Cardiac septum (tissue), 1 donor: ENCODE measurements at places on chromosomes 11 and 22. TPM values are rescaled to one million over a fixed set of nuclear protein-coding genes. Genes with fewer than 3 reads are reported as not detected.

- DNase-seq, result no peak
These were observed 101.7 kb upstream of the GRAMD1B start for GRCh38 chr11:123328281-123328867.

Gene SLC43A3
- total RNA-seq, result 26.7 TPM

GRCh38 chr11:1983601-1983961 lies 14.1 kb downstream of the H19 start:
- DNase-seq, result no peak

DNA sequence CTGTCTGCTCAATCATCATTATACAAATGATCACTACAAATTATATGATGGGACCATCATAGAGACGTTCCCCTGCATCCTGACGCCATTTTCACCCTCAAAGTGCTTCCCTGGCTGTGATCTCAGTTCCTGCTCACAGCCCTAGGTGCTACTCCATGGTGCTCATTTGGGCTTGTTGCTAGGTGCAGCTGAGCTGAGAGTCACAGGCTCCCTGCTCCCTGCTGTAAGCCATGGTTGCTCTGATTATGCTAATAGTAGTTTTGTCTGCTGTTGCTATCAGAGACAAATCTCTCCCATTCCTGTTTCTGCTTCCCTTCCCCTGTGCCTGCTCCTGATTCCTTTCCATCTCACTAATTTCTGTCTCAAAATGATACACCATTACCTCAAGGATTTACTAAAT lies 474.3 kb downstream of the METTL15 start:
- DNase-seq, result no peak

- no peak for DNase-seq
These were observed 56.8 kb upstream of the SEPTIN5 start for GRCh38 chr22:19657252-19658056.

DNA sequence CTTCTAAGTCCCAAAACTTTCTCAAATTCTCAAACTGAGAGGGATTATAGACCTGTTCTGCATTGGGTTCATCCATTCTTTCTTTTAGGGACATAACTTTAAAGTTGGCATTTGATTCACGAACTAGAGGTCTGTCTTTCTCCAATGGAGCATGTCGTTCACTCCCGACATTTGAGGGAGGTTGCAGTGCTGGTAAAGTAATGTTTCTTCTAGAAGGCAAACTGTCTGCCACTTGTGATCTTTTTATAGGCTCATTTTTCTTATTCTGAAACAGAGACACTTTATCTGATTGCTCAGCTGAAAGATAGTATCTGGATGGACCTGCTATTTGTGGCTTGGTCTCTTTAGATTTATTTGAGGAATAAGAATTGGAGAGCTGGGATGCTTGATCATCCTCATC lies 40.4 kb upstream of the CCDC89 start:
- DNase-seq, result no peak

GRCh38 chr11:130834886-130835285 lies 81.4 kb downstream of the SNX19 start:
- no peak for DNase-seq

- no peak for DNase-seq
These were observed 137.7 kb downstream of the WT1 start for GRCh38 chr11:32297611-32298011.

GRCh38 chr11:56848141-56848809 lies 99.8 kb upstream of the OR9G4 start:
- DNase-seq, result no peak

DNA sequence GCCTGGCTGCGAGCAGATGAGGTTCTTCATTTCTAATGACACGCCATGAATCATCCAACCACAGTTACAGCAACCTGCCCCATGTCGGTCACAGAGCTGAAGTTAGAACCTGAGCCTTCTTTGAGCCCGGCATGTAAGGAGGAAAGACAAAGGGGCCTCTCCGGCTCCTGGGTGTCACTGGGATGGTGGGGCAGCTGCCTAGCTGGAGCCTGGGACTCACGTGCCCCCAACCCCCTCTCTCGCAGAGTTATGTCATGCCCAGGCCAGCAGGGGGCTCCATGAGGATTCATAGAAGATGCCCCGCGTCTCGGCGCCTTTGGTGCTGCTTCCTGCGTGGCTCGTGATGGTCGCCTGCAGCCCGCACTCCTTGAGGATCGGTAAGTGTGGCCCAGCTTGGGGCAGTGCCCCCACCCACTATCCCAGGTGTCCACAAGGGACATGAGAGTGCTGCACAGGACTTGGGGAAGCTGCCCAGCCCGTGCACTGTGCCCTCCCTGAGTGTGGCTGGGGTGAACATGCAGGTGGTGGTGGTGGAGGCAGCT lies 148.5 kb downstream of the GRIK4 start:
- DNase-seq, result no peak

Gene MS4A12
- not detected for total RNA-seq

Gene ZNF202
- 6.2 TPM for total RNA-seq

GRCh38 chr11:18699848-18700261 lies 1.3 kb downstream of the TMEM86A start:
- DNase-seq, result peak; percentile 75

DNA sequence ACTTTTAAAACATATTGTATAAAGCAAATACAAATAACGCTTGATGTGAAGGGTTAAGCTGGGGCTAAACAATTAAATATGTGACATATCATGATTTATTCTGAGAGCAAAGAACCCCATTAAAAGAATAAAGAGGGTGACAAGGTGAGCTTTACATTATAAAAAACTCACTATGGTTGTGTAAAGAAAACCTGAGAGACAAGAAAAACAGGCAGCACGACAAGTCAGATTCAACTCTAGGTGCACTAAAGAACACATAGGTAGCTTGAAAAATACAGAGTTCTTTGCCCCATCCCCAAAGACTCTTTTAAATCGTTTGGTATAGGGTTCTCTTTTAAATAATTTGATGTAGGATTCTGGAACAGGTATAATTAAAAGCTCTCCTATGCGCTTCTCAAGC lies 63.5 kb downstream of the LUZP2 start:
- no peak for DNase-seq

Gene GLB1L3
- not detected for total RNA-seq

GRCh38 chr11:14537134-14537599 lies 17.0 kb upstream of the PSMA1 start:
- no peak for DNase-seq

DNA sequence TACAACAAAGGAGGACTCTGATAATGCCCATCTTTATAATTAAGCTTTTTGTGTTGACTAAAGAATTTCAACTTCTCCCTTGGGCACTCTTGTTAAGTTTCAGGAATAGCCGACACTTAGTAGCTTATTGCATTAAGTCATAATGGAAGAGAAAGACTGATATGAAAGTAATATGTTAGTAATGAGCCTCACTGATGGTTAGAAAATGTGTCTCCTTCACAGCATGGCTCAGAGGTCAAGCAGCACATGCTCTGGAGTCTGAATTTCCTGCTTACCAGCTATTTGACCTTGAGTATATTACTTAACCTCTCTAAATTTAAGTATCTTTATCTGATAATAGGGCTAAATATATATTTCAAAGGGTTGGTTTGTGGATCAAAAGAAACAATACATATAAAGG lies 39.0 kb downstream of the PDGFD start:
- DNase-seq, result no peak

Gene CALCB
- total RNA-seq, result not detected

GRCh38 chr11:121936781-121937447 lies 179.1 kb downstream of the BLID start:
- no peak for DNase-seq

Gene SGSM1
- 8.0 TPM for total RNA-seq

DNA sequence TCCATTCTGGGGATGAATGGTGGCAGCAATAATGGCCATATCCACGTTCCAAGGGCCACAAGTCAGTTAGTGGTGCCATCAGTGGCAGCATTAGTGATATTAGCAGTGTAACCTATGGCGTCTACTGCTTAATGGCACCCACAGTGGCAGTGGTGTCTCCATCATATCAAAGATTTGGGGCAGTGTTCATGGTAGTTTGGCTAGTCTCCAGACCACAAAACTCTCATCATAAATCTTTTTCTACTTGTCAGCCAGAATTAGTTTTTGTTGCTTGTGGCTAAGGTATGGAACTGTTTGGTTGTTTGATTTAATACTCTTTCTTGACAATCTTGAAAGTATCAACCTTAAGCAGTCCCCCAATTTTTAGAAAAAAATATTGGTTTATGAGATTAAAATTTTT lies 45.1 kb upstream of the DEUP1 start:
- no peak for DNase-seq

DNA sequence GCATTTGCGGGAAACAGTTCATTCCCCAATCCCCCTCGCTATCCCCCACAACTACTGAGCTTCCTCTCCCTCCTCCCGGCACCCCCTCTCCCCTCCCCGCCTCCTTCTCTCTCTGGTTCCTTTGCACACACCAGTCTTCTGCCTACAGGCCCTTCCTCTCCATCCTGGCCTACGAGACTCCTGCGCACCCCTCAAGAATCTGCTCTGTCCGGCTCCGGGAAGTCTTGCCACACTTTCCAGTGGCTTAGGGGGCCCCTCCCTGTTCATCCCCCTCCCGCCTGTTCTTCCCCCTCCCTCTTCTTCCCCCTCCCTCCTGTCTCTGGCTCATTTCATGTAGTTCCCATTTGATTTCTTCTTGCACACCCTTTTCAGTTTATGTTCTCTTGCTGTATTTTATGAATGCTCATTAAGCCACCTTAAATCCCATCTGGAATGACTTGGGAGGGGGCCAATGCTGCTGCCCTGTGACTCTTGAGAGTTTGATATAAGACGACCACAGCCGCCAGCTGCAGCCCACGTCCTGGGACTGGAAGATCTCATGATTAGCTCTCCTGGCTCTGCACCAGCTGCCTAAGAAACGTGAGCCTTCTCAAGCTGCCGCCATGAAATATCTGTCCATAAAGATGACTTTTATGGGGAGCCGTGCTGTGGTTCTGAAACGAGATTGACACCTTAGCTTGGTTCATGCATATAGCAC lies 50.9 kb downstream of the RPS6KA4 start:
- no peak for DNase-seq

Gene C11orf65
- total RNA-seq, result 0.62 TPM

Gene TECTA
- total RNA-seq, result 1.2 TPM

Gene PHOX2A
- total RNA-seq, result not detected

- DNase-seq, result no peak
These were observed 584 bp downstream of the NOX4 start for GRCh38 chr11:89490602-89490980.

DNA sequence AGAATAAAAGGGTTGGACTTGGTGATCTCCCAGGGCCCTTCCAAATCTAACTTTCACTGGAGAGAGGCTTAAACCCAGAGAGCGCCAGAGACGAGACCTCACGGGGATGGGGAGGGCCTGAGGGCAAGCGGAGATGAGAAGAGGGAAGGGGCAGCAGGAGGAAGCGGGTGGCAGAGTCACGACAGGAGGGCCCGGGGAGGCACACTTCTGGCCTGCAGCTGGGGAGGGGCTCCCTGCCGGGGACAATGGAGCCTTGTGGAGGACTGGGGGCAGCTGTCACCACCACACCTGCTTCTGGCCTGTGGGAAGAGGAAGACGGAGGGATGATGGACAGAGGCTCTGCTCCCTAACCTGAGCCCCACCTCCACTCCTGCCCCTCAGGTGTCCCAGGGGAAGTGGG lies 40.2 kb downstream of the PDE2A start:
- no peak for DNase-seq

Gene FLRT1
- 1.2 TPM for total RNA-seq

GRCh38 chr11:76808171-76808570 lies 25.0 kb downstream of the TSKU start:
- DNase-seq, result peak; percentile 47

- no peak for DNase-seq
These were observed 324.0 kb downstream of the RAB38 start for GRCh38 chr11:87851234-87851633.

Gene ARFGAP3
- 32.5 TPM for total RNA-seq

DNA sequence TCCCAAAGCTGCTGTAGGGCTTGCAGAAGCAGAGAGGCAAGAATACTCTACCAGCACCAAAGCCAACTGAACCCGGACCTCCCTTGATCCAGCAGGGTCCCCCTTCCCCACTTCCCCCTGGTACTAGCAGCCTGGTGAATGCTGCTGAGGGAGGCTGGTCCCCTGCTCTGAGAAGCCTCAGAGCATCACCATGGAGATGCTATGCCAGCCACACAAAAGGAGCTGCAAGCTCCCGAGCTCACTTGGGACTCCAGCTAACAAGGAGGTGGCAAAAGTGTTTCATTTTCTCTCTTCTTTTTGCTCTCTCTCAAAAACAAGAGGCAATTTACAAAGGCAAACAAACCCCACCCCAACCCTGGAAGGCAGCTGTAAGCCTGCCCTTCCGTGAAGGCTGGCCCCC lies 509.8 kb downstream of the BUD13 start:
- DNase-seq, result no peak

DNA sequence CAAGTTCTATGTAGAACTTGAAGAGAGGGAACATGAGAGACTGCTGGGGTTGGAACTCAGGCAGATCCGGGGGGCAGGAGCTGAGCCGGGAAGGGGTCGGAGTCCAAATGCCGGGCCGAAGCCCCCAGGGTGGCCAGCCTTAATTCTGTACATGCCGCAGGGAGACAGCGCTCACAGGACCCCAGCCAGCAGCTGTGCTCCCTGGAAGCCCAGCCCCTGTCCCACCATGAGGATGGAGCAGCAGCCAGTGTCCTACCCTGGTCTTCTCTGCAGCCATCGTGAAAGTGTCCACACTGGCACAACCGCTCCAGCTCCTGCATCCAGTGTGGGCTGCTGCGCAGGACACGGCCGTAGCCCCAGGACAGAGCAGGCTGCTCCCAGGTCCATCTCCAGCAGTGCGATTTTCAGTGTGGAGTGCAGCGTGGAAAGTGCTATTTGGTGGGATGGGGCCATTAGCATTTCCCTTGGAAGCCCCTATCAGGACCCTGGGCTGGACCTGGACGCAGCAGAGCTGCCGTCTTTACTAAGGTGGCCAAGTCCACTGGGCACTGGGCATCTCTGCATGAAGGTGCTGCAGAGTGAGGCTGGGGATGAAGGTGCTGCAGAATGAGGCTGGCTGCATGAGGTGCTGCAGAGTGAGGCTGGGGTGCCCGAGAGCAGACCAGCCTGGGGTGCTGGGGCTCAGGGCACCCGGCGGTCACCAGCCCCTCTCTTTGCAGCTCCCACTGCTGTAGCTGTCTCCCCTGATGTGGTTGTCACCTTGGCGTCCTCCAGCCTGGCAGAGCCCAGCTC lies 737.4 kb downstream of the BRD1 start:
- no peak for DNase-seq

GRCh38 chr11:66684635-66685034 lies 6.9 kb upstream of the RBM4B start:
- peak; percentile 2 for DNase-seq

DNA sequence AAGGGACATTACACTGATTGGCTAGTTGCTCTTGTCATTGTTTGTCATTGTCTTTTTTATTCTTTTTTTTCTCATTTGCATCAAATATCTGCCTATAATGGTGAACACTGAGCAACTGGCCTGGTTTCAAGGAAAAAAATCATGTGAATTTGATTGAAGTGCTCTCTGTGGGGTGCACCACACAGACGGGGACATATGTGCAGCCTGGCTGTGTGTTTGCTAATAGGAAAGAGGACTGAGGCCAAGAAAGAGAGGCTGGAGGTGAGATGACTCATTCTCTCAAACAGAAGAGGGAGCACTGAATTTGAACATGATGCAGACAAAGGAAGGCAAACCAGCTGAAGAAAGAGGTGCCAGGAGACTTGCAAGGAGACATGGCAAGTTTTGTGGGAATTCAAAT lies 684.9 kb upstream of the CCDC90B start:
- no peak for DNase-seq
